ENCODE measurements at places on chromosomes 5 and 9. TPM values are rescaled to one million over a fixed set of nuclear protein-coding genes. Genes with fewer than 3 reads are reported as not detected.

The CSF1R gene
- 0.69 TPM for total RNA-seq

The C1QTNF3 gene
- total RNA-seq = 1.7 TPM

The PRR7 gene
- 11.4 TPM for total RNA-seq

The WDR38 gene
- total RNA-seq = not detected

The CAMK2A gene
- 0.10 TPM for total RNA-seq

The TYRP1 gene
- total RNA-seq = 2.5 TPM

The AGXT2 gene
- not detected for total RNA-seq

The CNTNAP3B gene
- 13.3 TPM for total RNA-seq

The HAVCR2 gene
- total RNA-seq = 0.33 TPM

The PCDHGB3 gene
- total RNA-seq = 8.1 TPM

The ARAP3 gene
- total RNA-seq = 4.8 TPM

The PLAA gene
- 47.8 TPM for total RNA-seq

The BRINP1 gene
- total RNA-seq = 8.9 TPM

The LCN10 gene
- 0.33 TPM for total RNA-seq

The ARHGEF37 gene
- total RNA-seq = 7.1 TPM

The PTGES gene
- 21.0 TPM for total RNA-seq

The EMB gene
- total RNA-seq = 2.4 TPM

The NMUR2 gene
- total RNA-seq = not detected

The SLCO6A1 gene
- total RNA-seq = not detected

The FAM221B gene
- total RNA-seq = not detected

The FGF18 gene
- total RNA-seq = not detected

The POLR3G gene
- 3.6 TPM for total RNA-seq

The GABRA6 gene
- not detected for total RNA-seq

The TMOD1 gene
- total RNA-seq = 0.69 TPM

The CBY3 gene
- not detected for total RNA-seq

The FRMD3 gene
- total RNA-seq = 2.6 TPM

The ABLIM3 gene
- total RNA-seq = 37.7 TPM

The DOCK2 gene
- 1.5 TPM for total RNA-seq

The GPR151 gene
- not detected for total RNA-seq

The HMMR gene
- 12.8 TPM for total RNA-seq

The CLTA gene
- 158 TPM for total RNA-seq

The FIBCD1 gene
- total RNA-seq = 10.7 TPM

The POU4F3 gene
- total RNA-seq = 0.10 TPM

The PIP5K1B gene
- total RNA-seq = 0.13 TPM

The PCDHB11 gene
- total RNA-seq = 0.69 TPM

The GRAMD2B gene
- 22.0 TPM for total RNA-seq

The BAAT gene
- 0.07 TPM for total RNA-seq

The MEIKIN gene
- not detected for total RNA-seq

The LCN15 gene
- total RNA-seq = not detected
